ENCODE measurements at places on chromosomes 2 and 18.

DNA sequence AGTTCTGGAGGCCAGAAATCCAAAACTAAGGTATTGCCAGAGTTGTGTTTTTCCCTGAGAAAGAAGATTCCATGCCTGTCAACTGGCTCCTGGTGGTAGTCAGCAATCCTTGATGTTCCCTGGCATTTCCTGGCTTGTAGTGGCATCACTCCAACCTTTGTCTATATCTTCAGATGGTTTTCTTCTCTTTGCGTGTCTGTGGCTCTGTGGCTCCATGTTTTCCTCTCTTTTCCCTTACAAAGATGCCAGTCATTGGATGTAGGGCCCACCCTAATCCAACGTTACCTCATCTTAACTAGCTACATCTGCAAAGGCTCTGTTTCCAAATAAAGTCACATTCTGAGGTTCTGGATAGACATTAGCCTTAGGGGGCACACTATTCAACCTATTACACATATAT lies 41.8 kb downstream of the SLC14A1 start:
- DNase-seq: no peak

DNA sequence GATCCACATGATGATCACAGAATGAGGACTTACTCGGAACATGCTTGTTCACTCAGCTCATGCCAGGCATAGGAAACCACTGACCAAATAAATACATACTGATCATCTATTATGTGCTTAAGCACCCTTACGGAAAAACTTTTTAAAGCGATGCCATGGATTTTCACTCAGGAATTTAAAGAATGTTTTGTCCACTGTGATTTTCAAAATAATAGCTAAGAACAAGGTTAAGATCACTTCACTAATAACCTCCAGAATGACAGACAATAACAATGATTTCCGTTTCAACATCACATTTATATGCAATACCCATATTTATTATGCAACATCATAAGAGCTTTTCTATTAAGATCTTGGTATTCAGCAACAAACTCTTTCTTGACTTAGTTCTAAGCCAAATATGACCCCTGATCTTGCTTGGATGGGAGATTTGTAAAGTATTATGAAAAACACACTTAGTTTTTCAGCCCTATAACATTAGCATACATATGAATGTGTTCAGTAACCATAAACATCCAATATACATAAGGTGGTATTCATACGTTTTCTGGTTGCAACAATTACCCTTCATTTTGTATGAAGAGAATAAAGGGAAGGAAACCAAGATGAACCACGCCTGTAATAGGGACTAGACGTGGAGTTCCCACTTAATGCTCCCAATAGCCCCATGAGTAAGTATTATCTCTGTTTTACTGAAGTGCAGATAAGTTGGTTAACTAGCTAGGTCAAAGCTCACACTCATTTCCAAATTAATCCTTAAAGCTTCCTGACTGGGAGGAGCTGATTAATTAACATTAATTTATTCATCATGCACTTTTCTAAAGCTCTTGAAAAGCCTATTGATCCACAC lies 1.9 kb downstream of the CD302 start:
- no peak for DNase-seq

DNA sequence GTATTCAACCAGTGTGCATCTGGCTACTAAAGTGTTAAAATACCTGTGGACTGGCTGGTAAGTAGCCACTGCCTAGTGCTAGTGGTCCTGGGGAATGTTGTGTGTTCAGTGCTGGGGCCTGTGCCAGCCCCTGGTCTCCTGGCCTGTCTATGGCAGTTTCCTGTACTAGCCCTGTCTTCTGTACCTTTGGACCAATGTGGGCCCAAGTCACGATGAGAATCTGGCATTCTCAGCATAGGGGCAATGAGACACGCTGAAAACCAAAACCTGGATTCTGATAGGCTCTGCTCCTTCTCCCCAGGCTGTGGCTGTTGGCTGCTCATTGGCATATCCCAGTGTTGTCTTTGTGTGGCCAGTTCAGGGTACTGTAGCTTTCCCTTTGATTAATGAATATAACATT lies 170.4 kb downstream of the PTPRM start:
- DNase-seq: no peak

DNA sequence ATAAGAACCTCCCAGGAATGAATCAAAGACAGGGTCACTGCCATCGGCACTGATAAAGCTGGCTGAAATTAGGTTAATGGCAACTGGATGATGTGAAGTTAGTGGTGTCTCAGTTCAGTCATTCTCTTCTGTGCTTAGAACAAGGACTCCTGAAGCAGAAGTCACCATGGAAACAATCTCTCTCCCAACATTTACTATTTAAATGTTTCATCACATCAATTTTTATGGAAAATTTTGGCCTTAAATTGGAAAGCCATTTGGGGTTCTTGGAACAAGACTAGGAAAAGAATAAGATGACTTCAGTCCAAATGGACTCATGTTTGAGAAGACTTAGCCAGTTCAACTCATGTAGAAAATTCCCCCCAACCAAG lies 15.5 kb upstream of the ARL5A start:
- no peak for DNase-seq

GRCh38 chr2:58101500-58101899 lies 54.9 kb downstream of the VRK2 start:
- DNase-seq: no peak

DNA sequence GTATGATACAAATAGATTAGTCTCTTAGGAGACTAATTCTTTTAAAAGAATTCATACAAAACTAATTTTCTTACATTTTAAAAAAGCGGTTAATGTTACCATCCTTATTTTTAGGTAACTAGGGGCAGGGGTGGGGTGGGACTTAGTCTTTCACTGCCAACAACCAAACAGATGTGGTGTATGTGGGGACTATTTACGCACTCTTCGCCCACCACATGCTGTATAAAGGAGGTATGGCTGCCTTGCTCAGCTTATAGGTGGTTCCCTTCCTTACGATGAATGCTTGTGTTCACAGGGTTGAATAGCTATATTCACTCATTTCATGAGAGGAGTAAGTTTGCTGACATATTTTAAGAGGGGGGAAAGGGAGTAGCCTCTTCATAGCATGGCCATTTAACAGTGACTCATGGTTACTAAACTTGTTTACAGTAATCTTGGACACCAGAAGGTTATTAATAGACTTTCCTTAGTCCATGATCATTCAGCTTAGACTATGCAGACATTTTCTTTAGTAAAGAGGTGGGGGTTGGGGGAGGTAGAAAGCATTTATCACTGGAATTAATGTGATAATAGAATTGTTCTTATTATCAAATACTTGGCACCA lies 61.8 kb downstream of the CAB39 start:
- no peak for DNase-seq

GRCh38 chr2:175709248-175709647 lies 292.8 kb downstream of the LNPK start:
- no peak for DNase-seq

GRCh38 chr2:148981324-148981723 lies 57.2 kb upstream of the LYPD6B start:
- DNase-seq: no peak

DNA sequence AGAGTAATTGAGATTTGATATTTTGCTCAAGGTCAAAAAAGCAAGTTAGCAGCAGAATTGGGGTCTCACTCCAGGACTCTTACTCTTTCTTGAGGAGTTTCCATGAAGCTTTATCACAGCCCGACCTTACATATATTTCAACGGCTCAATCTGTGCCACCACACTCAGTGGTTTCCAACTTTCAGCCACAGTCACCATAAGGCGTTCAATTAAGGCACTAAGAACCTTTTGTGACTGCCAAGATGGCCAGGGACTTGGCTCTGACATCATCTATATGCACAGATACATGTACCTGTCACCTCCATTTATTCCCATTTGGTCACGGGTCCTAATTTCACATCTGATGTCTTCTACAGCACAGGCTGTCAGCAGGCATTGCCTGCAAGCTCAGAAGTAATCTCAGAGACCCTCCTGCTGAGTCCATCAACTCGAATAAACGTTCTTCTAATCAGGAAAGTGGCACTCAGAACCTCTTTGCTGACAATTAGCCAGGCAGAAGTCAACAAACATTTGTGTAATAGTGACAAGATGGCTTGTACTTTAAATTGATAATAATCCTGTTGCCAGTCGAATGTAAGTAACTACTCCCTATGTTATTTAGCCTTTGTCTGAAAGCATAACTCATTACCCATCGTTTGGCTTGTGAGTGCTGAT lies 16.1 kb downstream of the DYTN start:
- DNase-seq: peak; percentile 93

- DNase-seq: no peak
Observed at GRCh38 chr18:22446325-22446724, 28.6 kb upstream of the CTAGE1 start.

GRCh38 chr2:9573013-9573720 lies 17.5 kb upstream of the ADAM17 start:
- DNase-seq: no peak

DNA sequence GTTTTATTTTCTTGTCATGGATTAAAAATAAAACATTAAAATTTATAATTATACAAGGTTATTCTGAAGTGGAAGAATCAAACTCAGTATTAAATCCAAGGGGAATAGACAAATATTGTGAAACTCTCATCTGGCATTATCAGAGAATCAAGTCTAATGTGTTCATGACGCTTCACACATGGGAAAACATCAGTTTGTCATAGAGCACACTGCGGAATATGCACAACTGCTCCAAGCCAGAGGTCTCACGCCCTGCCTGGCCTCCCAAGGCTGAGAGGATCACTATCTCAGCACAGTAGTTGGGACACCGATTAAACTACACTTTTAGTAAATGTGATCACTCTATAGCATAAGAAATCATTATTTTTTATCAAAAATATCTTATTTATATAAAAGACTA lies 20.7 kb upstream of the TRIM43B start:
- DNase-seq: no peak

DNA sequence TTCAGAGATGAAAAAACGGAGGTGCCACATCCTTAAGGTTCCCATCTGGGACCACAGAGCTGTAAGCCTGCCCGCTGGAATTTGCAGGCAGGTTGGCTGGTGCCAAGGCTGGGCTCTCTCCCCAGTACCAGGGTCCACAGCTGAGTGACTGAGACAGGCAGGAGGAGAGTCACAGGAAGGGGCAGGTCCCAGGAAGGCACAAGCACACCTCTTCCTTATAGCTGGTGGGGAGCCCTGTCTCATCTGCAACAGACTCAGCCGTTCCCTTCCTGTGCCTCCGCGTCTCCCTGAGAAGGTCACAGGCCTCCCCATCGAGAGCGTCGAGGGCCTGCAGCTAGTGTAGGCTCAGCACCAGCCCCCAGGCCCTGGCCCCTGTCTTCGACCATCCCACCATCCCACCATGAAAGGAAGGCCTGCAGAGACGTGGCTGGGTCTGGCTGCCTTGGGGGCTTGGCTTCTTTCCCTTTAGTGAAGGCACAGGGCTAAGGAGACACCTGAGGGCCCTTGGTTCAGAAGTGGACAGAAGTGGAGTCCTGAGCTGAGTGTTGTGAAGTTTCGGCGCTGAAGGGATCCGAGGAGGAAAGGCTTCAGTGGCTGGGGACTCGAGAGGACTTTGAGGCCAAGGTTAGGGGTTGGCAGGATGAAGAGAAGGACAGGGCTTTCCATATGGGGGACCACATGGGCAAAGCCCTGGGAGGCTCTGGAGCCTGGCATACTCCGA lies 26.8 kb downstream of the GLI2 start:
- no peak for DNase-seq

DNA sequence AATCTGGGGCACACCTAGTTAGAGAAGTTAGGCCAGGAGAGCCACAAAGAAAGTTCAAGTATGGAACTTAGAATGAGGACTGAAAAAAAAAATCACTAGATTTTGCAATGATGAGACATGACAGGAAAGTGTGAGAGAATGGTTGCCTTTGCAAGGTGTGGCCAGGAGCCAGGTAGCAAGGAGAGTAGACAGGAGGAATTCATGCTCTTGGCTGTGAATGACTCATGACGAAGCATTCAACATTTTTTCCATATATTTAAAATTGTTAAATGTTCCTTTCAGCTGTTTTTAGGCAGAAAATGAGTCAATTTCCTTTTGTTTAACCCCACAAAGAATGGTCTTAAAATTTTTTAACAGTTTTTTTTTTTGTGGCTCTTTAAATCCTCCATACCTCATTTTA lies 636.9 kb downstream of the PLCL1 start:
- no peak for DNase-seq

DNA sequence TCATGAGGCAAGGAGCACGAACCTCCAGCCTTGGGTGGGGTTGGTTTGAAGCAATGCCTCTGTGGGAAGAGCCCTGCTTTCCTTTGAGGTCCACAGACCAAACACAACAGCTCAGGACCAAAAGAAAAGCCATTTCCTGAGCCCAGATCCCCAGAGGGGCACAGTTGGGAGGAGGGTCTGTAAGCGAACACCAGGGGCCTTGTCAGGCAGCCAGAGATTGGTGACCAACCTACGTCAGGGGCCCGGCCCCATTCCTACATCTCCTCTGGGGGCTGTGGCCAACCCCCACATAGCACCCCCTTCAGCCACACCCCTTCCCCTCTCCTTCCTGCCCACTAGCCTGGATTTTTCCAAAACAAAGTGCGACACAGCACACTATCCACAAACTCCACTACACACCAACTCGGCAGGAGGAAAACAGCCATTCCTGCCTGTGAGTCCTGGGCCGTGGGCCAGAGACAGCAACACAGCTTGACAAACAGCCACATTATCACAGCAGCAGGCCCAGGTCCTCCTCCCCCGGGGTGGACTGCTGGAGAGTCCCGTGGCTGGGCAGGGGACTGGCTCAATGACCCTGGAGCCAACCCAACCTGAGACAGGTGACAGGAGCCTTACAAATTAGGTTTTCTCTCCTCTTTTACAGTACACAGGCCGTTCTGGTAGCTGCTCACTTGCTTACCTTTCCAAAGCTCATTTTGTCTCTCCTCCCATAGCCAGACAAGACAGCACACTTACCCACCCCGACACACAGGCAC lies 98.8 kb downstream of the TNS1 start:
- DNase-seq: no peak

- DNase-seq: no peak
Observed at GRCh38 chr2:98090951-98091350, 4.0 kb downstream of the VWA3B start.

- DNase-seq: no peak
Observed at GRCh38 chr2:168814046-168814445, 11.6 kb downstream of the NOSTRIN start.

GRCh38 chr2:16293398-16293797 lies 353.0 kb downstream of the MYCN start:
- DNase-seq: no peak

DNA sequence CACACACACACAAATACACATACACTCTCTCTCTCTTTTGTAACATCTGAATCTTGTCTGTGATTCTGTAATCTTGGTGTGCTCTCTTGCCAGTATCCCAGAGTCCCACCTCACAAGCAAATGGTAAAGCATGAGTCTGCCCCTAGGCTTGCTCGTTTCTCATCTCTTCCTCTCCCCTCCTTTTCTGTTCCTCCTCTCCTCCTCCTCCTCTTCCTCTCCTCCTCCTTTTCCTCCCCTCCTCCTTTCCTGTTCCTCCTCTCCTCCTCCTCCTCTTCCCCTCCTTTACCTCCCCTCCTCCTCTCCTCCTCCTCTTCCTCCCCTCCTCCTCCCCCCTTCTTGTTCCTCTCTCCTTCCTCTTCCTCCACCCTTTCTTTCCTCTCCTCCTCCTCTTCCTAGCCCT lies 59.0 kb downstream of the TNFRSF11A start:
- no peak for DNase-seq

DNA sequence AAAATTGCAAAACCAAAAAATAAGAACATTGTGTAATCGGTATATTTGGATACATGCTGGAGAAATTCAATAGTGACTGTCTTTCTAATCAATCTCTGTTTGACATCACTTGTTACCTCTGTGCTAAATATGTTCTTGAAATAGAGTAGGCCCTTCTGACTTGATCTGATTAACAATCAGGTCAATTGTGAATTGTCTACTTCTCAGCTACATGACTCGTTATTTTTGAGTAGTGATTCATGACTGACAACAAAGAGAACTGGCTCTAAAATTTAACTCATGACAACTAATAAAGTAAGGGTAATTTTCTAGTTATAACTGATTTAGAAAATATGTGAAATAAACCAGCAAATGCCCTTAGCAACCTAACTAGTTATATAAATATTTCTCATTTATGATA lies 312.1 kb downstream of the TMX3 start:
- no peak for DNase-seq

Data from NCI-H1436 treated with DMSO at 0.1 percent for 48 hours (cell line).